Stimulated activated CD8-positive, alpha-beta memory T cell treated with anti-CD3 and anti-CD28 coated beads, Interleukin-15, amount 100 ng/mL, for 48 hours (primary cell): ENCODE measurements at places on chromosomes 3 and 15.

DNA sequence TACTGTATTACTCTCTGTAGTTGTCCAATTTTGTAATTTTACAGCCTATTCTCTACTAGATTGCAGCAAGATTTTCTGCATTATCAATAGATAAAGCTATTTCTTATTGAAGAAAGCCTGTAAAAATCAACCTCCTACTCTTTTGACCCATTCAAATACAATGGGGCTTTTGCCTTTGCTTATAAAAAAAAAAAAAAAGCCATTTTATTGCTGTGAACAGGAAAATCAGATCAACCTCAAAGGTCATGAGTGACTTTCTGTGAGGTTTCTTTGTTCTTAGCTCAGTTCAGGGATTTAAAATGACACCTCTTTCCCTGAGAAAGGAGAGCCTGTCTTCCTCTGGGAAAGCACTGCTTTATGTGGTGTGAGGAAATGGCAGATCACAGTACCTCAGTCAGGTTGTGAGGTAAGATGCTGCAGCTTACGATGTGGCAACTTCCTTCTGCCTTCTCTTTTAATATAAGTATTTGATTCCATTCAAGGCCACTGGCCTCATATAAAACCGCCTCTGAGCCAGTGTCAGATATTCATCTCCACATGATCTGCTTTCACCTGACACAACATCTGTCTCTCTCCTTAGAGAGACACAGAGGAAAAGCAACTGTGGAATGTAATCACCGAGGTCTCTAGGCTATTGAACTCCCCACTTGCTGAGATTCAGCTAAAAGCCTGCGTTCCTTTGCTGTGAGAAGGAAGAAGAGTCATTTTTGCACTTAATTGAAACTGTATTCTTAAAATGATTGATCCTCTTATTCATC, 161.5 kb upstream of the MB21D2 start:
- no peak for DNase-seq

- DNase-seq = no peak
Observed at GRCh38 chr3:37493485-37494080, 319.2 kb upstream of the LRRFIP2 start.

DNA sequence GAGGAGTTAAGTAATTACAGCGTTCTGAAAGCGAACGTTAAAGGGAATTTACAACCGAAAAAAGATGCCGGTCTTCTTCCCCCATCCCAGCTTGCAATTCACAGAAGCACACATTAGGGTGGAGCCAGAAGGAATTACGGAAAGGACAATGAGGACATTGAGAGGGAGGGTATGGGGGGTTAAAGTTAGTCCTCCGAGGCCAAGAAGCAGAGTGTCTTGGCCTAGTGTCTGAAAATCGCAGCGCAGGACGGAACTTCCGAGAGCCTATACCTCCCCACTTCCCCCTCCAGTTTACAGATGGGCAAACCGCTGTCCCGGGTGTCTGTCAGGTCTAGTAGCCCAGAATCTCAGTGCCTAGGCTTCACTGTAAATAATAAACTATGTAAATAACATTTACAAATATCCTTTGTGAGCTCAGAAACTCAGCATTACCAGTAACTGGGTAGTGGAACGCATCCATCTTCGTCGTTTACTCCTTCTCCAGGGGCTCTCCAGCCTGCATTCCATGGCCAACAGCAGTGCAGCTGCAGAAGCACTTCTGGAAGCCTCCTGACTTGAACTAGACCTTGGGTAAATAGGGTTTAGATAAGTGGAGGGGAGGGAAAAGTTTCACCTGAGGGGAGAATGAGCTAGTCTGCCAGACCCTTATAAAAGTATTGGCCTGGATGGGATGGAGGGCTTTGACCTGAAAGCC, 922 bp downstream of the ADPRH start:
- DNase-seq = no peak

DNA sequence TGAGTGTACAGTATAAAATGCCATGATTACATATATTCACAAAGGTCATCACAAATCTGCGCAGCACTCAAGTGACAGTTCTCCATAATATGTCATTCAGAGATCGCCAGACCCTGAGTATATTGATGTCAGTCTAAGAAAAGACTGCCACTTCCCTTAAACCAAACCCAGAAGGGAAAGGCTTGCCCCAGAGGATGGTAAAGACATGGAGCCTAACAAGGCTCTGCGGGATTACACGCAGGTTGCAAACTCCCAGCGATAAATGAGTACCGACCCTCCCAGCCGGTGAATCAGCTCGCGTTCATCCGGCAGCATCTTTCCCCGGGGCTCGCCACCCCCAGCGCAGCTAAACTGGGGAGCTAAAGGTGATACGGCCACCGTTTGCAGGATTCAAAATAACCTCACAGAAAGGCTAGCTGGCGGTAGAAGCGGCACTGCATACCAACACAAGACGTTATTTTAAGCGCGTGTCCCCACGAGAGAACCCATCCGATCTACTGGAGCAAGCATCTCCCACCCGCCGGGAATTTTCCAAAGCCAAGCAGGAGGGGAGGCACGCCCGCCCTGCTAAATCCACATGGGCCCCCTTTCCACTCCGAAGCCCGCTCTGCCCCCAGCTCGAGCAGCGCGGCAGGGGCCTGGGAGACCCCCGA, 643 bp downstream of the MYO5A start:
- peak; percentile 22 for DNase-seq

DNA sequence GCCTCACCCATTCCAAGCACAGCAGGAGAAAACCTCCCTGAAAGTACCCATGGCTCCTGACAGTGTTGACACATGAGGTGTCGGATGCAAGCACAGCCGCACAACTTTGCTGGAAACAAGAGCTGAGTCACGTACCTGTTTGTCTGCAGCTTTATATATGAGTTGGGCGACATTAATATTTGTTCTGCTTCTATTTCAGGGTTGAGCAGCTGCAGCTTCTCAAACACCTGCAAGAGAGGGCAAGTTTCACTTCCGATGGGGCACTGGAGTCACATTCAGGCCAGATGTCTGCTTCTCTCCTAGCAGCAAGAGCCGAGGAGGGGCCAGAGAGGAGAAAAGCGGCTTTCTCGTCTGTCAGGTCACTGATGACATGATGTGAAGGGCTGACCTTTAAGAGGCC, 88.0 kb downstream of the NUP210 start:
- no peak for DNase-seq

GRCh38 chr3:116863270-116863770, 153.7 kb downstream of the TUSC7 start:
- DNase-seq = no peak

DNA sequence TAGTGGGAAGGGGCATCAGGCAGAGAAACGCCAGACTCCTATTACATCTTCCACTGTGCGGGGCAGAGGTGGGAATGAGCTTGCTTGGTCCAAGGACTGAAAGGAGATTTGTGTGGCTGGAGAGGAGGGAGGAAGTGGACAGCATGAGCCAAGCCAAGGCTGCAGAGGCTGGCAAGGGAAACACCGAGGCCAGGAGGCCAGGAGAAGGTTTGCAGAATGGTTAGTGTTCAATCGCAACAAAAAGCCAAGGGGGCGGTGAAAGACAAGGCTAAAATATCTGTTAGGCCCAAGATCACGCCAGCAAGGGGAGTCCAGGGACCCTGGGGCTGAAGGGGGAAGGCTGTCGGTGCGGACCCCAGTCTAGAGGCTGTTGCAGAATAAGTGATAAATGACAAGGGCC, 75.8 kb downstream of the CPN2 start:
- no peak for DNase-seq

DNA sequence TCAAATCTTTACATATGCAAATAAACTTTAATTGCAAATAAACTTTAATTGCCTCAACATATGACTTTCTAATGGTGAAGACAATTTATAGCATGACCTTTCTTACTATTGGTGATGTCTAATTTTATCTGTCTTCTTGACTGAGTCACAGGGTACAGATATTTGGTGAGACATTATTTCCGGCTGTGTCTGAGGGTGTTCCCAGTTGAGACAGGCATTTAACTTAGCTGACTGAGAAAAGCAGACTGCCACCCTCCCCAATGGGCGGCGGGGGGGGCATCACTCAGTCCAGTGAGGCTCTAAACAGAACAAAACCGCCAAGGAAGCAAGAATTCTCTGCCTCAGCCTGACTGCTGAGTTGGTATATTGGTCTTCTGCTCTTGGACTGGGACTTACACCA, 160.0 kb downstream of the TBL1XR1 start:
- no peak for DNase-seq

DNA sequence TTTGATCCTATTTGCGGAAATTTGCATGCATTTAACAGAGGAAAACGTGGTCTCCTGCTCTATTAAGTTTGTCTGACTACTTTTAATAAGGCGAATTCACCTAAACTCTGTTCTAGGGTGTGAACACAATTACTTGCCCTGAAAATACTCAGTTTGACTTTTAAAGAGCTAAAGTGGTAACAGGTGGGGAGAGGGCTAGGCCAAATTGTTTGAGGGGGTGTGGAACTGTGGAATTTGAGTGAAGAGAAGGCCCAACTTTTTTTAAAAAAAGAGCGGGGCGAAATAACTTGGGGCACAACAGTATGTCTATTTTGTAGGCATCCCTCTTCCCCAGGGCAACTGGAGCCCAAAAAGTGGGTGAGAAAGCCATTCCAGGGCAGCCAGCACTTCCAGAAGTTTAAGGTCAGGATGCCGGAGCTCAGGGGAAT, 580 bp upstream of the FXR1 start:
- DNase-seq = no peak

DNA sequence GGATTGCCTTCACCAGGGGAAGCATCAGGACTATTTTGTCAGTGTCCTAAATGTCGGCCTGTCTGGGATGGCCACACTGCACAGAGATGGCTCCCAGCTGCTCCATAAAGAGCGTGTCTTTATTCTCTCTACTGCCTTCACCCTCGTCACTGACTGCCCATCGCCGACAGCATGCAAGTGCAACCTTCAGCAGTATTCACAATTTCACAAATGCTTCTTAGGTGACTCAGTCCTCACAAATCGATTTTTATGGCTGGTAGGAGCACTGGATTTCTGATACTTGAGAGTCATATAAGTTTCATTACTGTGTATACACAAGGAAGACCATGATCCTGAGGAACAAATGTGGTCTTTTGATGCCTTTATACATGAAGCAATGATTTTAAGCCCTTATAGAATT, 1.1 kb upstream of the SSUH2 start:
- no peak for DNase-seq

GRCh38 chr15:72685925-72686794, at the start of the genes BBS4 and HIGD2B:
TSS of gene BBS4 (plus strand) at chr15:72686207. CDS start at chr15:72686228, 21 bp downstream.
TSS of gene HIGD2B (minus strand) at chr15:72686182. CDS start at chr15:72676374, 9,808 bp downstream.
- peak; percentile 83 for DNase-seq

DNA sequence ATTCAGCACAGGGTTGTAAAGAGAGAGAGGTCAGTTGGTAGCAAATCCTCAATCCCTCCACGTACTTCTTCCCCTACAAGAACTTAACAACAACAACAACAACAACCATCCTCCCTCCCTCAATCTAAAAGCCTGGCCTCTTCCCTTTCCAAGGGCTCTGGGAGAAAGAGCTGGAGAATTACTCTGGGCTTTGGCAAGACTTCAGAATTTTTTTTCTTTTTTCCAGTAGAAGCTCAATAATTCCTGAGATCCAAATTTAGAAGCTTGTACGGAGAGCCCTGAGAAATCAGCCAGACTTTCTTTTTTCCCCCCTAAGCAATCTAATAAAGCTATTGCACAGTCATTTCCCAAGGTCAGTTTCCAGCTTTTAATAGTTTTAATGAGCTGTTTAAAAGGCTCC, 95.8 kb upstream of the CACNA2D3 start:
- no peak for DNase-seq

- DNase-seq = no peak
Observed at GRCh38 chr3:186997061-186997460, 66.7 kb downstream of the ST6GAL1 start.

DNA sequence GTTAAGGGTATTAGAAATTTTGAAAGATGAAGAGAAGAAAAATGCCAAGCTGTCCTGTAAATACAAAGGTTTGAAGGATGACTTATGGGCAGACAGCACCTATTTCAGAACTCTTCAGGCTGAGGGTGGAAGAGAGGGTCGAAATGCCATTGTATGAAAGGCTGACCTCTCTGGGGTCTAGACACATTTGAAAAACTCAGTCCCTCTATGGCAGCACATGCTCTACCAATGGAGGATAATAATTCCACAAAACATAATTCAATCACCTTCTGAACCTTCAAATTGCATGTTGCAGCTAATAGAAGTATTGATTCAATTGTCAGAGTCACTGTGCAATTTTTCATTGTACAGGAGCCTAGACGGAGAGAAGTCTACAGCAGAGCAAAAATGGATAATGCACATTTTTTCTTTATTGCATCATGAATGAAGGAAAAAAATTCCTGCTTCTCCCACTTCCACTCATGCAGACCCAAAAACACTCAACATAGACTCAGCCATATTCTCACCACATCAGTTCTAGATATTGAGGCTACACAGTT, 569.1 kb downstream of the TBL1XR1 start:
- no peak for DNase-seq

DNA sequence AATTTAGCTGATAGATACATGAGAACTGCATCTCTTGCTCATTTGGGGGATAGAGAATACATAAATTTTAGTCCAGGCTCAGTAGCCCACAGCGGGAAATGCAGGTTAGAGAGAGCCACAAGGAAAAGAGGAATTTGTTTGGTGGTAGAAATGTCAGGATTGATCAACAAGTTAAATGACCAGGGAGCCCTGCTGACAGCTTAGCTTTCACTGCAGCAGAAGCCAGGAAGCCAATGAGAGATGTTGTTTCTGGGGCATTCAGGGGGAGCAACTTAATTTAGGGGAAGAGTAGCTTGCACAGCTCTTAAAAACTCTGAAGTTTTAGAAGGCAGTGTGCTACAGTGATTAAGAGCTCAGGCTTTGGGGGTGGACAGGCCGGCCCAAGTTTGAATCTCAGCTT, 22.7 kb downstream of the ARHGEF26 start:
- DNase-seq = no peak

DNA sequence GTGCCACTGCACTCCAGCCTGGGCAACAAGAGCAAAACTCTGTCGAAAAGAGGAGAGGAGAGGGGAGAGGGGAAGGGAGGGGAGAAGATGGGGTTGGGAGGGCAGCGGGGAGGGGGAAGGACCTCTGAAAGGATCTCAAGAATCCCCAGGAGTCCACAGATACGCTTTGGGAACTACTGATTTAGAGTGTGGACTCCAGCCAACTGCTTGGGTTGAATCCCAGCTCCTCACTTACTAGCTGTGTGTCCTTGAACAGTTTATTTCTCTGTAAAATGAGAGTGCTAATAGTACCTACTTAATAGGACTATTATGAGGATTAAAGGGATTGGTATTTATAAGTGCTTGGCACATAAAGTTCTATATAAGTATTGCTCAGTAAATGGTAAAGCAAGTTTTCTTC, 45.0 kb upstream of the FAH start:
- no peak for DNase-seq

GRCh38 chr15:40933517-40933902, 4.4 kb downstream of the DLL4 start:
- DNase-seq = no peak

- DNase-seq = no peak
Observed at GRCh38 chr3:143716731-143717130, 131.5 kb downstream of the SLC9A9 start.
